ENCODE measurements at places on chromosomes 6 and 20. TPM values are rescaled to one million over a fixed set of nuclear protein-coding genes. Genes with fewer than 3 reads are reported as not detected.
A peak's percentile ranks its signal among the peaks of the same experiment; 100 is the strongest.

ORC3 gene
- total RNA-seq: 52.9 TPM

TTLL9 gene
- total RNA-seq: 0.20 TPM

DNA sequence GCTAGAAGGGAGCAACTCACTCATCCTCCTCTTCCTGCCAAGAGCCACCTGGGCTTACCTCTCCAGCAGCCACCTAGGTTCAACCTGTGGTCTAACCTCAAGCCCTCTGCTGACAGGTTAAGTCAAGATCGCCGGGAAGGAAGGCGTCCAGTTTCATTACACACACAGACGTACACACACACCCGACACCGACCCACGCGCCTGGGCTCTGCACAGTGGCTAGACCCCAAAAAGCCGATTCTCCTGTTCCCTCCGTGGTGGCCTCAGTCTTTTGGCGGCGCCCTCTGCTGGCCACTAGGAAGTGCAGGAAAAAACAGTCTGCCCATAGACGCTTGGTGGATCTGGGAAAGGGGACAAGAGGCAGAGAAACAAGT lies 52.8 kb downstream of the MRPL14 start:
- peak; percentile 78 for DNase-seq

DNA sequence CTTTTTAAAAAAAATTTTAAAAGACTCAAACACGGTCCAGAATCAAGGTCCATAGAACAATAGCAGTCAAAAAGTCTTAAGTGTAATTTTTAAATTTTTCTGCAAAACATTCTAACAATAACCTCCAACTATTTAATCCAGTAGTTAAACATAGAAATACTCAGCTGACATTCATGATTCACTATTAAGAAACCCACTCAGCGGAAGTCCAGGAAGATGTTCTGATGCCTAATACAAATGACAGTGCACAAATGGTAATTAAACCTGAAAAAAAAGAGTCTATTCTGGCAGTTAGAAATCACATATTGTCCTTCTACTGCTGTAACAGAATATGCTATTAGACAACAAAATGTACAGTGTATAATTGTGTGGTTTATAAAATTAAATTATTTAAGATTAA lies 128.2 kb upstream of the BMP5 start:
- no peak for DNase-seq

CRISP2 gene
- not detected for total RNA-seq

DNA sequence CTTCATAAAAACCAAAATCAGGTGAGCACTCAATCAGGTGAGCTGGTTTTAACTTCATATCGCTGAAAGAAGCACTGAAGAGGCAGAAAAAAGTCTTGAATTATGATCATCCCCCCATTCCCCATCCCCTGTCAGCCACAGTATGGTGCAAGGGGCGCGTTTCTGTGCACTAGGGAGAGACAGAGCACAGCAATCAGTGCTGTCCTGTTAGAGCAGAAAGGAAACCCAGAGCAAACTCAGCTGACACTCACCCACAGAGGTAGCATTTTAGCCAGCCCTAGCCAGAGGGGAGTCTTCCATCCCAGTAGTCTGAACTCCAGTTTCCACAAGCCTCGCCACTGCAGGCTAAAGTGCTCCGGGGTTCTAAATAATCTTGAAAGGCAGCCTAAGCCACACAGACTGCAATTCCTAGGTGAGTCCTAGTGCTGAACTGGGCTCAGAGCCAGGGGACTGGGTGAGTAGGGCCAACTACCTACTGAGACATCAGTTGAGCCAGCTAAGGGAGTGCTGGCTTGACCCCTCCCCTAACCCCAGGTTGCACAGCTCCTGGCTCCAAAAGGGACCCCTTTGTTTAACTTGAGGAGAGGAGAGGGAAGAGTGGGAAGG lies 1352.6 kb upstream of the GJE1 start:
- no peak for DNase-seq

BPI gene
- total RNA-seq: not detected

- peak; percentile 69 for DNase-seq
These were observed 784 bp downstream of the FKBP5 start for GRCh38 chr6:35687658-35688604.

DNA sequence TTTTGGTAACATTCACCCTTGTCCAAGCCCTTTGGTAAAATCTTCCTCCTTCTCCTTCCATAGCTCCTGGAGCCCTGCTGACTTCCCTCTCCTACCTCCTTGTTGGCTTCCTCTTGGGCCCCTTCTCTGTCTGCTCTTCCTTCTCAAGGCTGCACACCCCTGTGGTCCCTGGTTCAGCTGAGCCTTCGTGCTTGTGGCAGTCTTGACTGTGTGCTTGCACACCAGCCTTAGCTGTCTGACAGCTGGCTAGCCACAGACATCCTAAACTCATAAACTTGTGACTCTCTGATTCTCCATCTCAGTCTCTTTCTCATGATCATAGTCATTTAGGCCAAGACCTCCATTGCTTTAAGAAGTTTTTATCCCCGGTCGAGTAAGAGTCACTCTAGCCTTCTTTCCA lies 37.1 kb downstream of the DHX35 start:
- no peak for DNase-seq

GRCh38 chr20:60491051-60491581 lies 532.9 kb downstream of the CDH26 start:
- DNase-seq: no peak

PRR18 gene
- total RNA-seq: 0.11 TPM

DNA sequence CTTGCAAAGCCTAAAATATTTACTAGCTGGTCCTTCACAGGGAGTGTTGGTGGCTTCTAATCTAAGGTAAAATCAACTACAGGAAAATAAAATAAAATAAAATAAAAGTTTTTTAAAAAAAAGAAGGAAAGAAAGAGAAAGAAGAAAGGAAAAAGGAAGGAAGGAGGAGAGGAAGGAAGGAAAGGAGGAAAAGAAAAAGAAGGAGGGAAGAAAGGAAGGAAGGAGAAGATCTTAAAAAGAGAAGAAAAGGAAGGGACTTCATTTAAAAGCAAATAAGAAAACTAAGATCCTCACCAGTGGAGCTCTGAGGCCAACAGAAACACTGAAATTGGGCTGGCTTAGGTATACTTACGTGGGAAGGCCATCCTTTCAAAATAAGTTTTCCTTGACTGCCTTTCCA lies 178.4 kb downstream of the TSHZ2 start:
- DNase-seq: no peak

TFAP2D gene
- not detected for total RNA-seq

SRC gene
- 37.5 TPM for total RNA-seq
